Activated naive CD4-positive, alpha-beta T cell treated with Interleukin-2 at 50 U/mL for 16 hours (primary cell): ENCODE measurements at places on chromosomes 16 and 17.

- no peak for DNase-seq
These were observed 13.8 kb downstream of the AANAT start for GRCh38 chr17:76481071-76481655.

DNA sequence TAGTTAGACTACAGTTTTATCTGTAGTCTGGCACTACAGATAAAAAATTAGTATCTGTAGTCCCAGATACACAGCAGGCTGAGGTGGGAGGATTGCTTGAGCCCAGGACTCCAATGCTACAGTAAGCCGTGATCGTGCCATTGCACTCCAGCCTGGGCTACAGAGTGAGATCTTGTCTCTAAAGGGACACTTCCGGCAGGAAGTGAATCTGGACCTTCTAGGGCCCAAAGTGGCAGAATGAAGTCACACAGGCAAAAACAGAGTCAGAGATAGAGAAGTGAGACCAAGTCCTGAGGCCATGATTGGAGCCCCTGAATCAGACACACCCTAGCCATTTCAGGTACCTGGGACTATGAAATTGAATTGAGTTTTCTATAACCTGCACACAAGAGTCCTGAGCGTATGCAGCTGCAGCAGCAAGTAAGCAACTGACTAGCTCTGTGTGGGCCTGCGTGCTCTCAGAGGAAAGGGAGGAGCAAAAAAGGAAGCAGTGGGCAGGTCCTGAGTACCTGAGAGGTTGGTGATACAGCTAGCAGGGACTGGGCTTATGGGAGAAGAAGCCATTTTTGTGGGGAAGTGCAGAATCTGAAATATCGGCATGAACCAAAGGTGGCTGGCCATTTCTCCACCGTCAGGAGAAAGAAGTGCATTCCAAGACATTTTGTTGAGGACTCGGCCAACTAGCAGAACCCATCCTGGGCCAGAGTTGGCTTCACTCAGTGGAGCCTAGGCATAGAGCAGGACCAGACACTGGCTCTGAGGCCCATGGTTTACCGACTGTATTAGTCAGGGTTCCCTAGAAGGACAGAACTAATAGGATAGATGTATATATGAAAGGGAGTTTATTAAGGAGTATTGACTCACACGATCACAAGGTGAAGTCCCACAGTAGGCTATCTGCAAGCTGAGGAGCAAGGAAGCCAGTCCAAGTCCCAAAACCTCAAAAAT is 27.2 kb upstream of the BRD7 start:
- DNase-seq: peak; percentile 10

DNA sequence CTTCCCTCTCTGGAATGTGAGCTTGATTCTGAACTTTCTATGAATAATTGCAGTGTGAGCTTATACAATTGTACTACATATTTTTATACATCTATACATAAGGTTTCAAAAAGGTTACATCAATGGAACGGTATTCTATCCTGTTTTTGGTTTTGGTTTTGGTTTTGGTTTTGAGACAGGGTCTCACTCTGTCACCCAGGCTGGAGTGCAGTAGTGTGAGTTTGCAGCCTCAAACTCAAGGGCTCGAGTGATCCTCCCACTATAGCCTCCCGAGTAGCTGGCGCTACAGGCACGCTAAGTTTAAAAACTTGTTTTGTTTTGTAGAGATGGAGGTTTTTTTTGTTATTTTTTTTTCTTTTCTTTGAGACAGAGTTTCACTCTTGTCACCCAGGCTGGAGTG is 1.1 kb downstream of the CTRB1 start:
- peak; percentile 13 for DNase-seq

DNA sequence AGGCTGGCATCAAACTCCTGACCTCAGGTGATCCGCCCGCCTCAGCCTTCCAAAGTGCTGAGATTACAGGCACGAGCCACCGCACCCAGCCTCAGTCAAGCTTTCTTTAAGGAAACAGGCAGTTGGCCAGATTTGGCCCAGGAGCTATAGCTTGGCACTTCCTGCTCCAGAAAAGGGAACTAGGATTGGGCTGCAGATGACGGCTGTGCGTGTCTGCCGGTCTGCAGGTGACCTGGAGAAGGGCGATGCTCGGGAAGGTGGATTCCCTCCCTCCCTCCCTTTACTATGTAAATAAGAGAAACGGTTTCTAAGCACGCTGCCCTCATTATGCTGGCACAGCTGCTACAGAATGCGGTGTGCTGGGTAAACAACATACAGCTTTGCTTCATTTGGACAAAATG is 215.9 kb downstream of the RPTOR start:
- no peak for DNase-seq

DNA sequence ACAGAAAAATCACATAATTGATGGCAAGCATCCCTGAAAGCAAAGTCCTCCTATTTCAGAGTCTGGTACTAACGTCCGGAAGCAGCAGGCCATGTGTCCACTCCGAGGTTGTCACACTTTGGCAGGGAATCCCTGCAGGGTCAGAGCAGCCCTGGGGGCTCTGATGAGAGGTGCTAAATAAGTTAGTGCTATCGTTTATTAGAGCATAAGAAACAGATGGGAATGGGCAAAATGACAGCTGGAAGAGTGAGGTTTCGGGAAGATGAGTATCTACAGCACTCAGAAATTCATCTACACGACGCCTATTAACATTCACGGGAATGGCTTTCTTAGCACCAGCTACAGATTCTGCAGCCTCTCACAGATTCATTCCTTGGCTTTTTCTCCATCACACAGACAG is 465.4 kb upstream of the PSMD7 start:
- DNase-seq: no peak

DNA sequence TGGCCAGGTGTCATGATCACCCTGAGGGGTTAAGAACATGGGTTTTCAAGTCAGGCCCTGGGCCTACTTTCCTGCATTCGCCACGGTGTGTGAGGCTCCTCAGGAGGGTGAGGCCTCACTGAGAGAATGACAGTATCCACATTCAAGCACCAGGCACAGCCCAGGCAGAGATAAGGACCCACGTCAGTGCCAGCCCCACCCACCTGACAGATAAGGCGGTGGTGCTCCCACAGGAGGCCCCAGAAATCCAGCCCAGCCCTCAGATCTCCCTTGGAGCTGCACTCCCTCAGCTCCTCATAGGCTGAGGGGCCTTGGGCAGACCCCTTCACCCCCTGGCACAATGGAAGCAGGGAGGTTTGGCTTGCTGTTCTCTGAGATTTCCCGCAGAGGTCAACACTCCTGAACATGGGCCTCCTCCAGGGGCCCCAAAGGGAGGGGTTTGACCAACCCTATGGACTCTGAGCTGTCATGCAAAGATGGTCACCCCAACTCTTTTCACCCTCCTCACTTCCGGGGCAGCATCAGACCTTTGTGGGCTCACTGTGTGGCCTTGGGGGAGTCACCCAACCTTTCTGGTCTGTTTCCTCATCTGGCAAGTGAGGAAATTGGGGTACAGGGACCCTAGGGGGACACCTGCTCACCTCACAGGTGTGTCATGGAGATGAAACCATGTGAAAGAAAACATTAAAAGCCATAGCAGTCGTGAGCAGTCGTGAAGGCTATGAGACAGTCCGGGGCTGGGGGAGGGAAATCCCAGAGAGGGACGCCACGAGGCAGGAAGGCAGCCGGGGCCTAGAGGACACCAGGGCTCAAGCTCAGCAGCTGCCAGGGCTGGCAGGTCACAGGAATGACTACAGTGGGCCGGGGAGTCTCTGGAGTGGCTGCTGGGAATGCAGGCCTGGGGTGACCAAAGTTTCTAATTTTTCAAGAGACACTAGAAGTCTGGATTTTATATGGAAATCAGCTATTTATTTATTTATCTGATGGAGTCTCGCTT is 15.4 kb downstream of the PLLP start:
- no peak for DNase-seq

- DNase-seq: no peak
These were observed 22.4 kb downstream of the SLC35G3 start for GRCh38 chr17:35171834-35172233.

DNA sequence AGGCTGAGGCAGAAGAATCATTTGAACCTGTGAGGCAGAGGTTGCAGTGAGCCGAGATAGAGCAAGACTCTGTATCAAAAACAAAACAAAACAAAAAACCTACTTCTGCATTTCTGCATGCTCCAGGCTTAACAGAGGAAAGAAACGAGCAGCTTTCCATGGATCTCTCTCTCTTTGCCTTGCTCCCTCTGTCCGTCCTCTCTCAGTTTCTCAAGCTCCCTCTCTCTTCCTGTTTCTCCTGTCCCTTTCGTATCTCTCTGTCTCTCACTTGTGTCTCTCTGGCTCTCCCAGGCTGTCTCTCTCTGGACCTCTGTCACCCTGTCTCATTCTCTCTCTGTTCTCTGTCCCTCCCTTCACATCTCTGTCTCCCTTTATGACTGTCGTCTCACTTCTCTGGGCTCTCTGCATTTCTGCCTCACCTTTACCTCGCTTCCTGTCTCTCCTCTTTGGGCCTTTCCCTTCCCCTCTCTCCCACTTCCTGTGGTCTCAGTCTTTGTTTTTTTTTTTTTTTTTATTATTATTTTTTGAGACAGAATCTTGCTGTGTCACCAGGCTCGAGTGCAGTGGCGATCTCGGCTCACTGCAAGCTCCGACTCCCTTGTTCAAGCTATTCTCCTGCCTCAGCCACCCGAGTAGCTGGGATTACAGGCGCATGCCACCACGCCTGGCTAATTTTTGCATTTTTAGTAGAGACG is 4.1 kb upstream of the PITPNA start:
- peak; percentile 38 for DNase-seq

- DNase-seq: no peak
These were observed 308.3 kb upstream of the CDH5 start for GRCh38 chr16:66058172-66058691.

GRCh38 chr16:53982631-53983042 is 278.7 kb downstream of the FTO start:
- no peak for DNase-seq

DNA sequence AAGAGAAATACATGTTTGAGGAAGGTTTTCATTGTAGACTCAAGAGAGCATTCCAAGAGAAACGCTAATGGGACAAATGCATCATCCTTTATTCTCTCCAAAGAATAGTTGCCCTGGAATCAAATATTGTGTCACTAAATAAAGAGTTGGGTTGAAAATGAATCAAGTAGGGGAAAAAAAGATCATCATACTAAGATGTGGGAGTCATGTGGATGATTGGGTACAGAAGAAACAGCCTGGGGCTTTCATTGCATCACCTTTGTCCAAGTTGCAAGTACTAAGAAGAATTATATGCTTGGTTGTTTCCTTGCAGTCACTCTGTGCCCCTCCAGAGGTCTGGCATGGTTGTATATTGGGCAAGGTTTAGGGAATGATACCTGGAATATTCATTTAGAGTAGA is 658.9 kb downstream of the TOX3 start:
- no peak for DNase-seq

GRCh38 chr16:1999866-2000514 is 9.6 kb downstream of the ZNF598 start:
- no peak for DNase-seq

- DNase-seq: no peak
These were observed 137.5 kb downstream of the SDK2 start for GRCh38 chr17:73506470-73507435.

DNA sequence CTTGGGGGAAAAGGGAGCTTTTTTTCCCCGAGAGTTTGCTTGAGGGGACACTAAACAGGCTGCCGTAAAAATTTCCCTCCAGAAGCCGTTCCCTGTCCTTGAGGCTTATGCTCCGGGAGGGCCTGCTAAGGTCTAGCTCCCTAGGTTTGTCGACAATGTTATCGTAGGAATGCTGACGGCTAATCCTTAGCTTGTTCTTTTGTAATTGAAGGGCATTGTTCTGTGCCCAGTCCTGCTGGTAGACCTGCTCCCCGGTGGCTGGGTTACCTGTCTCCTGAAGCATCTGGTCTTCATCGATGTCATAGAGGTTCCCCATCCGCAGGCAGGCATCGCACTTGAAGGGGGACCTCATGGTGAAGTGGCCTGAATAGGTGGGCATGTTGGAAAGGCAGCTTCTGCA is 418.7 kb downstream of the GRIN2A start:
- no peak for DNase-seq

GRCh38 chr16:69477546-69477945 is 53.1 kb downstream of the CYB5B start:
- DNase-seq: no peak

DNA sequence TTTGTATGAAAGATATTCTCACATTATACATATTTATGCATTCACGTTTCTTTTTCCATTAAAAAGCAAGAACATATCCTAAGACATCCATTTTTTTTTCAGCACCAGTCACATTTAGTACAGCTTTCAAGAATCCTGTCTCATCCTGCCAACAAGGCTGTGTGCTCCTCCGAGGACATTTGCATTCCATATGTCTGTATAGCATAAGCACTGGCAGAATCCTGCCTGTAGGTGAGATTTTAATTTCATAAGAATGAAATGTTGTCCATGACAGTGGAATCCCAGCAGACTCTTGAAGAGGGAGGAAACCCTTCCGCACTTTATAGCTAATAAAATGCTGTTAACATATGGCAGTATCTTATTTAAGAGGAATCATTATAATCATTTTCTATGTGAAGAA is 2.9 kb upstream of the PMP22 start:
- no peak for DNase-seq

GRCh38 chr17:67574658-67575293 is 143.0 kb upstream of the NOL11 start:
- no peak for DNase-seq

DNA sequence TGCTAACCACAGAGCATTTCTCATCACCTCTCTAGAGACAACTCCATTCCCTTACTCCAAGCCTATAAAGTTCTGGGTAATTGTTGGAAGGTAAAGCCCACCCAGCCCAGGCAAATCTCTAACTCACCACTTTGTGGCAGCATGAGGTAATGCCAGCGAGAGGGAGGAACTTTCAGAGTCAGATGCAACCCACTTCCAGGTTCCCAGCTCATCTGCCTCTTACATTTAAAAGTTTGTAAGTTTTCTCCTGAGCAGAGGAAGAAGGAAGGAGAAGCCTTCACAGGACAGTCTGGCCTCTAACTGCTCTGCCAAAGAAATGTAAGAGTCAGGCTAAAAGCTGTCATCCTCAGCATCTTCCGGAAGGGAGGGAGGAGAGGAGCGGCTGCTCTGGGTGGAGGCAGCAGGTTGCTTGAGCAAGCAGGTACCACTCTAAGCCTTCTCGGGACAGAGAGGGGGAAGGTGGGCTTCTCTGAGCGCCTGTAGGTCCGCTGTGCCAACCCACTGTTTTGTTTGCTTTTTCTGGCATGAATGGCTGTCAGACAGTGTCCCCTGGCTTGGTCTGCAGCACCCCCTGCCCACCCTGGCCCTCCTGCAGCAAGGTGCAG is 1.0 kb downstream of the ZNF319 start:
- DNase-seq: peak; percentile 38

GRCh38 chr17:77282524-77283515 is 142.1 kb downstream of the SEC14L1 start:
- peak; percentile 19 for DNase-seq

DNA sequence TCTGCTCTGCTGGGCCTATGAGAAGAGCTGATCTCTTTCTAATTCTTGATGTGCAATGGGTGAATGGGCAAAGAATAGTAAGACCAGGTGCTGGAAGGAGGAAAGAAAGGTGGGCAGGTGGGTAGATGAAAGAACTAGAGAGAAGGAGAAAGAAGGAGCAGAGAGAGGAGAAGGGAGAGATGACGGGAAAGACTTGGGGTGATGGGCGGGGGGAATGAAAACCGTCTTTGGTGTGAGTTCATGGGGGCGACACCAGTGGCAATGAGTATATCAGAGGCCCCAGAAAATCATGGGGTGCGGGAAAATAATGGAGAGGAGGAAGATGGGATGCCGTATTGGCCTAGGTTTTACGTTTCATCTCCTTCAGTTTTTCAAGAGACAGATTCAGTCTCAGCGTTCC is 128.8 kb upstream of the PLCG2 start:
- DNase-seq: no peak
